ENCODE measurements at places on chromosomes 1 and 21.
A peak's percentile ranks its signal among the peaks of the same experiment; 100 is the strongest.

GRCh38 chr1:7956218-7957032 is 5.1 kb upstream of the PARK7 start:
- DNase-seq, result no peak

- no peak for DNase-seq
These were observed 2.7 kb downstream of the RGL1 start for GRCh38 chr1:183807549-183808168.

DNA sequence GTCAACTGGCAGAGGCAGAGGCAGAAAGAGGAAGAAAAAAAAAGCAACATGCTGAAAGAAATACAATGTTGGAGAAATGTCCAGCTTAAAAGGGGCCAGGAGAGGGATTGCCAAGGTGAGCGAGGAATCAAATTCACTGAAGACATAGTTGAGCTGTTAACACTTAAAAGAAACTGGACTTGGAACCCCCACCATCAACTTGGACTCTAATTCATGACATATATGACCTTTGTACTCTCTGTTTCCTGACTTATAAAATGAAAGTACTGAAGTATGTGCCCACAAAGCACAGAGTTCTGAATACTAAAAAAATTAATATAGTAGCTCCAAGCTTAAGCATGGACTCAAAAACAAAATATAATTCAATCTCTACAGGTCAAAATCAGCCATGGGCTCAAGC is 16.1 kb downstream of the PRR9 start:
- no peak for DNase-seq

GRCh38 chr1:103790172-103790571 is 40.5 kb downstream of the AMY1C start:
- no peak for DNase-seq

GRCh38 chr1:17755120-17755519 is at the start of gene ACTL8:
Gene ACTL8, plus strand, starts transcription at chr1:17755333. Its CDS starts 67,676 bp downstream, at chr1:17823009.
- no peak for DNase-seq

GRCh38 chr1:226201029-226201593 is 14.6 kb upstream of the ACBD3 start:
- DNase-seq, result no peak

DNA sequence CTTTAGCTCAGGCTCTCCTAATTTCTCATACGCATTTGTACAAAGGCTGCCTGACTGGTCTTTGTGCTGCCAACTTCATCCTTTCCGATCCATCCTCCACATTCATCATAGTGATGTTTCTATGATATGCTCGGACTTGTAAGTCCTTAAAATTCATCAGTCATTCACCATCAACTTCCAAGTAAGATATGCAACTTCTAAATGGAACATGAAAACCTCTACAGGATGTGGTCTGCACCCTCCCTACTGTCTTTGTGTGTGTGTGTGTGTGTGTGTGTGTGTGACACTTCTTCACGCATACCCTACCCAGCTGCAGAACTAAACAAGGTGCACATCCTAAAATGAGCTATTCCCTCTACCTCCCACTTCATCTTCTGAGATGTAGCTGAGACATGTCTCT is 397.9 kb upstream of the NR5A2 start:
- DNase-seq, result no peak

DNA sequence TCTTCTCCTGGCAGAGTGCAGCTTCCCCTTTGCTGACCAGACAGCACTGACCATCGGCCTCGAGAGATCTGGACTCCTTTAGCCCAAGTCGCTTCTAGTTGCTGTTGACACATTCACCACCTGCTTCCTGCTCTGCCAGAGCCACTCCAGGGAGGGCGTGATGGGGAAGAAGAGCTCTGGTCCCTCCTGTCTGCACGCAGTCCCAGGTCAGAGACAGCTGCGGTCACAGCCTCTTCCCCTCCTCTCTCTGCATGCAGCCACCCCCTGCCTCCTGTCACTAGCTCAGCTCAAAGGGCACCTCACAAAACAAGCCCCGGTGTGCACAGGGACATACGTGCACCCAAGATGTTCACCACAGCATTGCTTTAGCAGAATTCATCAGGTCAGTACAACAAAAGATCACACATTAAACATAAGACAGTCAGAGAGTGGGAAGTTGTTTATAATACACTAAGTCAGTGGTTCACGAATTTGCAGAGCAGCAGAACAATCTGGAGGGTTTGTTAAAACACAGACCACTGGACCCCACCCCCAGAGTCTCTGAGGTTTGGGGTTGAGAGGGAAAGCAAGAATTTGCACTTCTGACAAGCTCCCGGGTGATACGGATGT is 132.9 kb downstream of the SYF2 start:
- DNase-seq, result no peak

GRCh38 chr1:191542444-191542843 is 615.8 kb upstream of the RGS18 start:
- DNase-seq, result no peak

GRCh38 chr1:231527586-231528171 is 790 bp upstream of the TSNAX start:
- DNase-seq, result no peak

DNA sequence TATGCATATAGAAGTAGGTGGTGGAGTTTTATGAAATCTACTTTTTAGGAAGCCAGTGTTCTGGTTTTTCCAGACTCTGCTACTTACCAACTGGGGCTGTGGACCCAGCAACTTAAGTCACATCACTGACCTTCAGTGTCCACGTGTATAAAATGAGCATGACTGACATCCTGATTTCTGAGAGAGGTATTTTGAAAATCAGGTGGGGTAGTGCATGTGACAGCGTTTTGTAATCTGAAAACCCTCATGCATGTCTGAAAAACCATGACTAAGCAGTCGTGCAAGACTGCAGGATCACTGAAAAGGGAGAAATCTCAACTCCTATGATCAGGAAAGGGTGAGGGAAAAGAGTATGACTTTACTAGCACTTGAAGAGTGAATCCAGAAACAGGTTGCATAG is 26.1 kb downstream of the CR1L start:
- no peak for DNase-seq

GRCh38 chr1:43322506-43322905 is 15.1 kb upstream of the MPL start:
- DNase-seq, result no peak

GRCh38 chr21:34836103-34836932 is 167.5 kb downstream of the CLIC6 start:
- DNase-seq, result peak; percentile 41

GRCh38 chr1:164796916-164797315 is 237.9 kb downstream of the PBX1 start:
- no peak for DNase-seq

GRCh38 chr1:55257958-55258357 is 42.8 kb upstream of the USP24 start:
- no peak for DNase-seq

DNA sequence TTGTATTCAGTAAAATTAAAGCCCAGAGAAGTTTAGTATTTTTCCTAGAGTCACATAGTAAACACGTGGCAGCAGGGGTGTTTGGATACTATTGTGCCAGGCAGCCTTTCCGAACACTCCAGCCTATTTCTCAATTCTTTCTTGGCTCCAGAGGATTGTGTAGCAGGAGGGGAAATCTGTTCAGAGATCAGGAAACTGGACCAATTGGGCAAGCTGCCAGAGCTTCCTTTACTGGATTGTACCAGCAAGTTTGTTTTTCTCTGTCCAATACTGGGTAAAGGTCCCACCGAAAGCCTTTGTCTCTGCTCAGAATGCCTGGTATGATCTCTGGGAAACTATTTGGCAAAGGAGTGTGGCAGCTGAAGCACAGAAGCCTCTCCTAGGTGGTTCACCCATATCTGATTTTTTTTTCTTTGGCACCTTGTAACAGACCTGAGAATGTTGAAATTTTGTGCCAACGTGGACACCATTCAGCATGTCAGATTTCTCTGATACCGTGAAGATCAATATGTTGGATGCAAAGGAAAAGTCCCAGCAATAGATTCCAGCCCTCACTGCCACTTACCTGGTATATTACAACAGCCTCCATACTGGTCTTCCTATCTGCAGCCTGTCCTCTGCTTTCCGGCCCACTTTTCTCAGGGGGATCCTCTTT is 126.2 kb downstream of the FGGY start:
- no peak for DNase-seq

DNA sequence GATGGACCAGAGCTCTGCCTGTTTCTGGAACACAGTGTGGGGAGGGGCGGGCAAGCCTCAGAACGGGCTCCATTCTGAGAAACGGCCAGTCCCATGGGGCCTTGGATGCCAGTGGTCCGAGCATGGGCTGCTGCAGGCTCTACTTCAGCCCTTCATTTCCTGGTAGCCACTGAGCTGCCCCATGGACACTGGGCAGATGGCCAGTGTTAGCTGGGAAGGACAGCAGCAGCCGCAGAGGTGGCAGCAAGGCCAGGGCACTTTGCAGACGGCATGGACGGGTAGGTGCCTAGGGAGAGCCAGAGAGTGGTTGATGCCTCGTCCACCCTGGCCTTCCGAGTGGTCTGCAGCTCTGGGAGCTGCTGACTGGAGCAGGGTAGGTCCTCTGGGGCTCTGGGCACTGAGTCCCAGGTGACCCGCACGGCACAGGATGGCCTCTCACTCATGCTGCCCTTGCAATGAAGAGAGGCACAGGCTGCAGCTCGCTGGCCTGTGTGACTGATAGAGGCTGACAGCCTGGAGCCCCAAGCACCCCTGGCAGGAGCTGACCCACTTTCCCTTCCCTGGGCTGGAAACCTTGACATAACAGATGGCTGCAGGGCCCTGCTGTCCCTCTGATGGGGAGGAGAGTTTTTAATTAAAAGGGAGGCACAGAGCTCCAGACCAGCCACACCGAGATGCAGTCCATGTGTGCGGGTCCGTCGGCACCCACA is 87.7 kb upstream of the COL6A1 start:
- no peak for DNase-seq

DNA sequence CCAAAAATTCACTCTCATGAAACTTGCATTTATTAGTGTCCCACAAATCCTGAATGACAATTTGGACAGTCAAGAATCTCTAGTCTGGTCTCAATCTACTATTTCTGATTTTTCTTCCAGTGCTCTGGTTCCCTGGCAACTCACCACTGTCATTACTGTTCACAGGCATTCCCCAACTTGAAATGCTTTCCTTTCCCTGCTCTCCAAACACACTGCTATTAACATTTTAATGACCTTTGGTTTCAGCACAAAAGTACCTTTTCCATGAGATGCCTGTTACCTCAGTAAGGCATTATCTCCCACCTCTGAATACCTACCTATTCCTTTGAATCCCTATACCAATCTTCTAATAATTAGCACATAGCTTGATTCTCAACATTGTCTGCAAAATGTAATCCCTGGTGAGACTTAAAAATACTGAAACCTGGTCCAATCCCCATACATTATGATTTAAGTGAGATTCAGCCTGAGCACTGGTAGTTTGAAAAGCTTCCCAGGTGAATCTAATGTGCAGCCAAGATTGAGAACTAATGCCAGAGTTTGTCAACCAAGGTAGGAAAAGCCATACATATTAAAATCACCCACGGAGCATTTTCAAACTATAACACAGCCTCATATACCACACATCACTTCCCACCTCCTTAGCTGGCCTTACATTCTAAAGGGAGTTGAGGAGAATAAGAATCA is 11.7 kb upstream of the ANGPTL3 start:
- DNase-seq, result no peak

GRCh38 chr1:82260051-82260450 is 459.3 kb downstream of the ADGRL2 start:
- DNase-seq, result no peak

DNA sequence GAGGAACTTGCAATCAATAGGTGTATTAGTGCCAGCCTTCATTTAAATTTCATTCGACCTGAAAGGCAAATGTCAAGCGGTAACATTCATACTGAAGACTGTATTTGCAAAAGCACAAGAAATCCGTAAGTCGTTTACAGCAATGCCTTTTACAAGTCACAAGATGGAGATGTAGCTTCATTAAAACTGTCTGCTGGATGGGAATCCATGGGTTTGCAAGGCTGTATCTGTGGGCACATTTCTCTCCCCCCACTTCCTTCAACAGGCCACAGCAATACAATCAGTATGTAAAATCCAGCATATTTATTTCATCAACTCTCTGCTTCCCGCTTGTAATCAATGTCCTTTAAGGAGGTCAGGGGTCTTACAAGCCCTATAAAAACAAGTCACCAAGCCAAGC is 147.1 kb downstream of the SLC45A1 start:
- no peak for DNase-seq

- no peak for DNase-seq
These were observed 58.6 kb downstream of the NPHS2 start for GRCh38 chr1:179516976-179517705.

DNA sequence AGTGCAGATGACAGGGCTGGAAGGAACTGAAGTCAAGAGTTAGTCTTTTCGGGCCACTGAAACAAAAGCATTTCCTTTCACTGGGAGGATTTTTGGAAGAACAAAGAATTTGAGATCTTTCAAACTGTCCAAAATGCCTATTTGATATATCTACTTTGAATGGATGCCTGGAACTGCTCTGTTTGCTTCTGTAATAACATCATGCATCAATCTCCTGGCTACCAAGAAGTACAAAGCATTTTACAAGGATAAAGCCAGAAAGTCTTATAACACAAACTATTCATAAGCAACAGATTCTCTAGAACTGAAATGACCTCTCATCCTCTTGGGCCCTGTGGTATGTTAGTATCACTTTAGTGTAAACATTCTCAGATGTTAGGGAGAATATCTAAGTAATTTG is 18.2 kb upstream of the RHOU start:
- no peak for DNase-seq

GRCh38 chr1:156492591-156493080 is 7.9 kb downstream of the MEF2D start:
- no peak for DNase-seq

GRCh38 chr1:153799566-153800465 is 24.6 kb downstream of the SLC27A3 start:
- no peak for DNase-seq

DNA sequence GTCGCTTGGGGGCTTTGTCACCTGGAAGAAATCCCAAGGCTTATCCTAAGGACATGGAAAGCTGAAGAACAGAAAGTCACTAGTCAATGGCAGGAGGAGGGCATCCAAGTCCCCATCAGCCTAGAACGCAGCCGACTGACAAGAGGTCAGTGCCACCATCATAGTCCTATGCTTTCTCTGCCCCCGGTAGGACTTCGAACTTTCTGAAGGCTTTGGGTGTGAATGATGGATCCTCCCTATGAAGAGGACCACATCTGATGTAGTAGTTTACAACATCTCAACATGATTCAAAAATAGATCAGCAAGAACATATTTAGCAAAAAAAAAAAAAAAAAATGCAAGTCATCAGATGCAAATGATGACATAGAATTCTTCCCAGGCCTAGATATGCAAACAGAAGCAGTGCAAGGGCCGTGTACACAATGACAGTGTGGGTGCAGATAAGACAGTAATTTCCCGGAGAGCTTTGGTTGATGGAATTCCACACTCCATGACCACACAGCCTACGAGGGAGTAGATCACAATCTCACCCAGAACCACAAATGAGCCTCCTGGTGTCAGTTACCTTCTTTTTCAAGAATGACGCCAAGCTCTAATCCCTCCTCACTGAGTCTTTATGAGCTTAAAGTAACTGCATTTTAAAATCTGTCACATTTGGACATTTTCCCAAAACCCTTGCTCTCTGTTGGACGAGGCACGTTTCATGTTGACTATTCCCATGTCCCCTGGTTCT is 88.2 kb downstream of the PSMG1 start:
- DNase-seq, result no peak

DNA sequence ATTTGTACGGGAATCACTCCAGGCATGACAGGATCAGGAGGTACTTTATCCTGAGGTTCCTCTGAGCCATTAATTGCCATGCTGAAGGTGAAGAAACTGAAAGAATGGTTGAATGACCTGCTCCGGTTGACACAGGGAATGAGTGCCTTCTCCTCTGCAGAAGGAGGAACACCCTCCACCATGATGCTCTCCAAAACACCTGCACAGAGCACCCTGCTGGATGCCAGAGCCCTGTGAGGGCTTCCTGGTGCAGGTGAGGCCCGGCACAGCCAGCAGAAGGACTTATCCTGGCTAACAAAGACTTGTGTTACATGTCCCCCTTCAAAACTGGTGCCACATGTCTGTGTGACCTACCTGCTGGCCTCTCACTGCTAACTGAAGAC is 14.3 kb upstream of the LBR start:
- no peak for DNase-seq

Data from stimulated activated CD4-positive, alpha-beta T cell treated with anti-CD3 and anti-CD28 coated beads, Interleukin-4, amount 100 ng/mL, for 1 hour (primary cell).